Spinal cord (tissue), 10 donors: ENCODE measurements at places on chromosomes 1 and 21. TPM values are rescaled to one million over a fixed set of nuclear protein-coding genes. Genes with fewer than 3 reads are reported as not detected.

DNA sequence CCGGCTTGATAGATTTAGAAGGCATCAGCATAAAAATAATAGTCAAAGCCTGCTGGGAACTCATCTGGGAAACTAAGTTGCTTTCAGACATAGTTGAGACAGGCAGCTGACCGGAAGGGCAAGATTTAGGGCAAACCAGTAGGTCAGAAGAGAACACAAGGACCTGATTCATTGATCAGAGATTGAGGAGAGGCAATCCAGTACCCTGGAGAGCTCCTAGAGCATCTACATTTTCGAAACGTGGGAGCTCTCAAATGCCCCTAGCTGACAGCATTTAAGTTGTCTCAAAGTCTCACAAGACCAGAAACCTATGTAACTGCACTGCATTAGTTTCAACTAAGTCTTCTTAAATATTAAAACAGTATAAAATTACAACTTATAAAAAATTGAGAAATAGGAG is 22.9 kb upstream of the MTF2 start:
- no peak for DNase-seq
- H3K27me3 ChIP-seq: peaks cover 2% of the 10 kb centered on the region

- H3K27me3 ChIP-seq: no peaks in the 10 kb centered on the region
- peaks cover 23% of the 10 kb centered on the region for H3K36me3 ChIP-seq
- no peak overlapping the region for H3K27ac ChIP-seq
- no peak for DNase-seq
- no peak overlapping the region for H3K4me3 ChIP-seq
- H3K4me1 ChIP-seq: peaks cover 4% of the 10 kb centered on the region
These were observed 267.2 kb downstream of the ZNF648 start for GRCh38 chr1:181794332-181794731.

CHI3L2 gene
- 0.94 TPM for total RNA-seq

CR1L gene
- 0.50 TPM for total RNA-seq

STXBP3 gene
- 85.7 TPM for total RNA-seq

- no peaks in the 10 kb centered on the region for H3K27me3 ChIP-seq
- no peak overlapping the region for H3K4me3 ChIP-seq
- DNase-seq: no peak
- no peak overlapping the region for H3K27ac ChIP-seq
- no peaks in the 10 kb centered on the region for H3K36me3 ChIP-seq
- no peaks in the 10 kb centered on the region for H3K4me1 ChIP-seq
These were observed 184.6 kb downstream of the LMO4 start for GRCh38 chr1:87513255-87513654.

NUAK2 gene
- 1.4 TPM for total RNA-seq

- DNase-seq: no peak
- no peaks in the 10 kb centered on the region for H3K36me3 ChIP-seq
- H3K4me3 ChIP-seq: no peak overlapping the region
- H3K27ac ChIP-seq: no peak overlapping the region
- H3K27me3 ChIP-seq: no peaks in the 10 kb centered on the region
These were observed 55.0 kb downstream of the PLPPR5 start for GRCh38 chr1:98949621-98950020.

ESPN gene
- 0.66 TPM for total RNA-seq

DNA sequence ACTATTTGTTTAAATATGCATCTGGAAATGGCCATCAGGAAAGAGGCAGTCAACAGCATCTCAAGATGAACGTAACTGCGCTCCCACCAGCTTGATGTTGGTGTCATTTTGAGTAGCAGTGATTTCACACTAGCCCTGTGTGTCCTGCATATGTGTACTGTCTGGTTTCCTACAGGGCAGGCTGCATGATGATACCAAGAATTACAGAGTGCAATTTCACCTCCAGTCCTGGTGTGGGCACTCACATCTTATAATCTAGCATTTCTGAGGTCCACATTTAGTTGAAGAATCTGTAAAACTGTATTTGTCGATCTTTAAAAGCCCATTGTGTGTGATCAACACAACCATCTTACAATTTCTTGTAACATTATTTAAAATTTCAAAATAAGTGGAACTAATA is 336.4 kb downstream of the PAPPA2 start:
- H3K27me3 ChIP-seq: no peaks in the 10 kb centered on the region
- H3K27ac ChIP-seq: no peak overlapping the region
- no peak for DNase-seq

SLC16A4 gene
- total RNA-seq: 27.5 TPM

DNA sequence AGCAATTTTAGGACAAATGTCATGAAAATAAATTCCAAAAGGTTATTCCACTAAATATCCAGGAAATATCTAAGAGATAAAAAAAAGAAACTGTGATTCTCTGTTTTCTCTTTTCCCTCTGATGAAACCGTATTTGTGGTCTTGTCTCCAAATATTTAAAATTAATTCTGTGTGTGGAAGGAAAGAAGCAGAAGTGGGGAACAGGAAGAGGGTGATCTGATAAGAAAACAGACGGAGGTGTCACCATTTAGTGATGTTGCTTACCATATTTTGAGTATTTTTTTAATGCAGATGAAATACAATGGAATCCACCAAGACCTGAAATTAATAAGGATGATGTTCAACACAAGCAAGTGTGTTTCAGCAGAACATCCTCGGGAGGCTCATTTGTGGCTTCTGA is 29.6 kb downstream of the CLCA1 start:
- no peaks in the 10 kb centered on the region for H3K36me3 ChIP-seq
- H3K4me1 ChIP-seq: peaks cover 6% of the 10 kb centered on the region
- no peak for DNase-seq
- no peak overlapping the region for H3K27ac ChIP-seq
- no peaks in the 10 kb centered on the region for H3K27me3 ChIP-seq

- peaks cover 3% of the 10 kb centered on the region for H3K36me3 ChIP-seq
- H3K4me3 ChIP-seq: no peak overlapping the region
- no peaks in the 10 kb centered on the region for H3K27me3 ChIP-seq
- H3K27ac ChIP-seq: no peak overlapping the region
- H3K4me1 ChIP-seq: peaks cover 41% of the 10 kb centered on the region
These were observed 18.3 kb downstream of the PLEKHA6 start for GRCh38 chr1:204341380-204341779.

GBP4 gene
- total RNA-seq: 3.3 TPM

GPR61 gene
- total RNA-seq: 10.3 TPM
